ENCODE measurements at places on chromosomes 16 and 17. TPM values are rescaled to one million over a fixed set of nuclear protein-coding genes. Genes with fewer than 3 reads are reported as not detected.

DNA sequence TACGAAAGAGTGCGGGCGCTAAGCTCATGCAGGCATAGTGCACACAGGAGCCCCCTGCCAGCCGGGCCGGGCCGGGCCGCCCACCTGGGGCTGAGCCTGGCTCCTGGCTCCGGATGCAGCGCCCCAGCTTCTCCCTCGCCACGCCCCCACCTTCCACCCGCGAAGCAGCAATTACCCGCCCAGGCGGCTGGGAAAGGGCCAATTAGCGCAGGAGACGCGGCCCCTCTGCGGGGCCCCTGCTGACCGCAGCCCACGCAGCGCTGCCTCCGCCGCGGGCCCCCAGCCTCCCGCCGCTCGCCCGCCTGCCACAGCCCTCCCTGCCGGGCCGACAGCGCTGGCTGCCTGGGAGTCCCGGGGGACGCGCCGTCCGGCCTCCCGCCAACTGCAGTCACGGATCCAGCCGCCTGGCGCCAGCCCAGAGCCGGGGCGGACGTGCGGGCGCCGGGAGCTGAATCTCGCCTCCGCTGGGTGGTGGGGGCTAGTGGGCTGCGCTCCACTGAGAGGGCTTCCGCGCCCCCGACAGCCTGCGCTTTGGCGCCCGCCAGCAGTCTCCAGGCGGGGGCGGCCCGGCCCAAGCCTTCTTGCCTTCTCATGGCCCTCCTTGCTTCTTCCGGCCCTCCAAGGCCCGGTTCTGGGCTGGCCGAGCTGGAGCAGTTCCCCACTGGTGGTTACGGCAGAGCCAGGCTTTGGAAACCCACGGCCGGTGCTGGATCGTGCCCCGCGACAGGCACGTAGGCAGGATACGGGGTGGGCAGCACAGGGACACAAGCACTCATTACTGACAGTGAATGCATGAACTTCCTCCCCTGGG lies 14.9 kb upstream of the CBFB start:
- peak; percentile 54 for DNase-seq

- no peak for DNase-seq
These were observed 17.1 kb downstream of the C16orf82 start for GRCh38 chr16:27083861-27084261.

GRCh38 chr16:64853551-64853950 lies 268.3 kb downstream of the CDH11 start:
- no peak for DNase-seq

DNA sequence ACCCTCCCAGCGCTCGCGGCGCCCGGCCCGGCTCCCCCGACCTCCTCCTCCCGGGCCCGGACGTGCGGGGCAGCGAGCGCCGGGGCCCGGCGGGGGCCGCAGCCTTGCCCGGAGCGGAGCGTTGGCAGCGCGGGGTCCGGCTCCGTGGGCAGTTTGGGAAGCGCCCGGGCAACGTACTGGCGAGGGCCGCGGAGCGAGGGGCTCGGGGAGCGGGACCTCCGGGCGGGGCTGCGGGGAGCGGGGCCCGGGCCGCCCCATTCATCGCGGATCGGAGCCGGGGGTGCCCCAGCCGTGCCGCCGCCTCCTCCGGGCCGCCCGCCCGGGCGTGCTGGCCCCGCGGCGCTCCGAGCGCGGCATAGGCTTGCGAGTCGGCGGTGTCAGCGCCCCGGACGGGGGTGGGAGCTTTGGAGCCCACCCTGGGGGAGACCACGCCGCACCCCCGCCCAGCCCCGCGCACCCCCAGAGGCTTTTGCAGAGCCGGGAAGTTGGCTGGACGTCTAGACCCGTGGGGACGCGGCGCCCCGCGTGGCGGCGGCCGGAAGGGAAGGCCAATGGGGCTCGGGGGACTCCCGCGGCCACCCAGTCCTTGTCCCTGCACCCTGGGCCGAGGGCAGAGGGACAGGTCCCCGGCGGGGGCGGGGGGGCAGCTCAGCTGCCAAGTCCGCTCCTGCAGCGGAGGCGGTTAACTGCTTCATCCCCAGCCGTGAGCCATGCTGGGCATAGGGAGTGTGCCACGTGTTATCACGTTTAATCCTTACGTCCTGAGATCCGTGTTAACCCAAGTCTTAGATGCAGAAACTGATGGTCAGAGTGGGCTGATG lies 852 bp downstream of the ZNF469 start:
- peak; percentile 51 for DNase-seq

- peak; percentile 3 for DNase-seq
These were observed 85.1 kb downstream of the TNFRSF13B start for GRCh38 chr17:16886655-16887322.

GRCh38 chr17:13540546-13540945 lies 61.2 kb downstream of the HS3ST3A1 start:
- peak; percentile 57 for DNase-seq

DNA sequence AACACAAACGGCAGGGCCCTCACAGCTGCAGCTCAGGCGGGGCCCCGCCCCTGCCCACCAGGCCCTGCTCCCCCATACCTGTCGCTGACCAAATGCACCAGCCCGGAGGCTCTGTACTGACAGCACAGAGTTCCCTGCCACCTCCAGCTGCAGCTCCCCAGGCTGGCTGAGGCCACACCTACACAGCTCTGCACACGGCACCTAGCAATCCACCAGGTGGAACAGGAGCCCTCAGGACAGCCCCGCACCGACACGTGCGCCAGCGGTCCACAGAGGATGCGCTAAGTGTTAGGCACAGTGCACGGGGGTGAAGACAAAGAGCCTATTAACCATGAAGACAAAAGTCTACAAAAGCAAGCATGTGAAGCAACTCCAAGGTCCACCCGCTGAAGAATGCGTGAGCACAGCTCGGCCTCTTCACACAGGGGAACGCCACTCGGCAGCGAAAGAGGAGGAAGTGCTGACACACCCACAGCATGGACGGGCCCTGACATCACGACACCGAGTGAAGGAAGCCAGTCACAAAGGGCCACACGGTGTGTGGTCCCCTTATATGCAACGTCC lies 5.4 kb downstream of the ZCCHC14 start:
- no peak for DNase-seq

- DNase-seq = no peak
These were observed 96.3 kb downstream of the NDEL1 start for GRCh38 chr17:8532021-8532420.

- DNase-seq = no peak
These were observed 27.4 kb upstream of the ZNF423 start for GRCh38 chr16:49883076-49884014.

DNA sequence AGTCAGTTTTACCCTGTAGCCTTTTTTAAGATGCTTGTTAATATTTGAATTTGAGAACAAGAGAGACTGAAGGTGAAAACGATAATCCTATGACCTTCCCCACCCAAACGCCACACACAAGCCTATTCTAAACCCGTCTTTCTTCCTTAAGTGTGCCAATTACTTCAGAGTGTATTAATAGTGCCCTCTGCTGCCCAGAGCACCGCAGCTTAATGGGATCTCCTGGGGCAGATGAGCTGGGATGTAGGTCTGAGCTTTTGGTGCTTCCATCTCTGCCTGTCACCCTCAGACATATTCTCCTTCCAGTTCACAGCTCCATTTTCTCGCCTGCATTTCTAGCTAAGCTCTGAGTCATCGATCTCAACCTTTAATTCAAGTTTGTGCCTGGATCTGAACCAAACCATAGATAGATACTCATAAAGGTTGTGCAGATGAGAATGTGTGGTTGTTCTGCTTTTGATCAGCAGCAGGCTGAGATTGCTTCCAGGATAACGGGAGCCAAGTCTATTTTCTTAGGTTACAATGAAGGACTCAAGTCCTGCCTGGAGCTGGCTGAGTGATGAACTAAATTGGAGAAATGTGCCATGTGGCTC lies 46.4 kb upstream of the CDH13 start:
- peak; percentile 21 for DNase-seq

GRCh38 chr16:35516551-35516950 lies 2057.1 kb downstream of the TP53TG3F start:
- no peak for DNase-seq

GRCh38 chr17:46977348-46977747 lies 1.7 kb downstream of the RPRML start:
- peak; percentile 53 for DNase-seq

GRCh38 chr16:23948949-23949411 lies 113.2 kb downstream of the PRKCB start:
- DNase-seq = no peak

- DNase-seq = no peak
These were observed 7.0 kb upstream of the ANKFY1 start for GRCh38 chr17:4270736-4271135.

- peak; percentile 46 for DNase-seq
These were observed 1.2 kb downstream of the UBALD2 start for GRCh38 chr17:76266244-76266938.

GRCh38 chr16:68332411-68333121 lies 21.7 kb downstream of the PRMT7 start:
- no peak for DNase-seq

DNA sequence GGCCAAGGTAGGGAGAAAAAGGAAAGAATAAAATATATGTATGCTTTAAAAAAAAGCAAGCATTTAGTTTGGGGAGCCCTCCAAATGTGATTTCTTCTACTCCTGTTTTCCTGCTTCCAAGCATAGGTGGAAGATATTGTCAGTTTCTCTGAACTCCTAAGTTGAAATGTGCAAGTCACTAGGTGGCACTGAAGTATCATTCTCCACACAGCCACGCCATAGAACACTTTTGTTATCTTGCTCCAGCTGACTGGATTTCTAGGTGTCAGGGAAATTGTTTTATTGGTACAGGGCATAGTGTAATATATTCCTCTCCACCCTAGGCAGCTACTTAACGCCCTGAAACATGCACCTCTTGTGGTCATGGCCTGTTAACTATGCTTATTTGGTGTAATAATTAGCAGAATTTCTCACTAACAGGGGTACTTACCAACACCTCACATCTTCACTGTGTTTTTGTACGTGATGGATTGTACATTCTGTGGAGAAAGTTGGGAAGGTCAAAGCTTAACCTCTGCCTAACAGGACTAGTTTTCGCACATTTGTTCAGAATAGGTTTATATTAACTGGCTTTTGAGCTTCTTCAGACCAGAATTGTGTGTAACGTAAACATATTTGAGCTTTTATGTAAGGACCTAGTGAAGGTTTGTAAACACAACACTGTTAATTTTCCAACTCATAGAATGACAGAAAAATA lies 69.3 kb downstream of the FTO start:
- peak; percentile 87 for DNase-seq

GRCh38 chr17:67022451-67022810 lies 21.9 kb upstream of the CACNG1 start:
- no peak for DNase-seq

DNA sequence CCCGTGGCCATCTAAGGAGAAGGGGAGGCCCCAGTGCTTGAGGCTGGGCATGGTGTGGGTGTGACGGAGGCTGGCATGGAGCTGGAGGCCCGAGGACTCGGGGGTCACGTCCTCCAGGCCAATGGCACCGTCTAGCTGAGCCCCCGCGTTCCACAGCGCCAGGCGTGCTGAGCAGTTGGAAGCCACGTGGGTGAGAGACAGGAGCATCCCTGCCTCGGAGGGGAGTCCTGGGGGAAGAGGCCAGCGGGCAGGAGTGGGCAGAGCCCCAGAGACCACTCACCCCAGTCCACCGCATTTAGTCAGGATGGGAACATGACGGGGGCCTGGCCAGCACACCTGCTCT lies 78.8 kb downstream of the RMI2 start:
- no peak for DNase-seq

- DNase-seq = no peak
These were observed 8.8 kb downstream of the ENGASE start for GRCh38 chr17:79083191-79083971.

DNA sequence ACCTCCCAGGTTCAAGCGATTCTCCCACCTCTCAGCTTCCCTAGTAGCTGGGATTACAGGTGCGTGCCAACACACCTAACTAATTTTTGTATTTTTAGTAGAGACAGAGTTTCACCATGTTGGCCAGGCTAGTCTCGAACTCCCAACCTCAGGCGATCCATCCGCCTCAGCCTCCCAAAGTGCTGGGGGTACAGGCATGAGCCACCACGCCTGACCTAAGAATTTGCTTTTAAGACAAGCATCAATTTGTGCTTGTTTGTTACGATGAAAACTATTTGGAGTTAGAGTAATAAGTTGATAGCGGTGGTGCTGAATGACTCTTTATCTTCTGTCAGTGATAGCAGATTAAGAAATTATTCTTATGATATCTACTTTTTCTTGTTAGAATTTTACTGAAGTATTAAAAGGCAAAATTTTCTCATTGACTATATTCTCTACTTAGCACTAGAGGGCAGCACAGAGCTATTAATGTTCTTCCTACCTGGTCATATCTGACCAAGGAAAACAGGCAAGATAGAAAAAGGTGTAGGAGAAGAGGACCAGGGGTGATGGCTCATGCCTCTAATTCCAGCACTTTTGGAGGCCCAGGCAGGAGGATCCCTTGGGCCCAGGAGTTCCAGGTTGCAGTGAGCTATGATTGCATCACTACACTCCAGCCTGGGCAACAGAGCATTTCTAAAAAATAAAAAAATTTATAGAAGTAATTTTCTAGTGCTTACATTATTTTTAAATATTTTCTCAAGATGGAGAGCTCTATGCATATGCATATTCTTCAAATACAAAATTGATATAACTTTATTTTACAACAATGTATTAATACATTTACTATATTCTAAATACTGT lies 24.5 kb downstream of the STXBP4 start:
- peak; percentile 58 for DNase-seq

DNA sequence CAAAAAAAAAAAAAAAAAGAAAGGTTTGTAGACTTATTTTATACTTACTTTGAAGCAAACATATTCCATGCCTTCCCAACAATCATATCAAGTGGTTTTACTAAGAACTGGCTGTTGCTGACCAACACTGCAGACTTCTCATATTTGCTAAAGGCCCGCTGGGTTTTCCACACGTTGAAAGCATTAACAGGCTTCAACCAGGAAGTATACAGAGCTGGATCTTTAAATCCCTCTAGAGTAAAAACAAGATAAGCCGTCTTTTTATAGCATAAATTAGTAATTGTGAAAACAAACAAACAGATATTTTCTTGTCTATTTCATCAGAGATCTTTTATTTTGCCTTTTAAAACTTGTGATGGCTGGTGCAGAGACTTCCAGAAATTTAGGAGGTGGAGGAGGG lies 29.1 kb downstream of the TUBD1 start:
- DNase-seq = no peak

DNA sequence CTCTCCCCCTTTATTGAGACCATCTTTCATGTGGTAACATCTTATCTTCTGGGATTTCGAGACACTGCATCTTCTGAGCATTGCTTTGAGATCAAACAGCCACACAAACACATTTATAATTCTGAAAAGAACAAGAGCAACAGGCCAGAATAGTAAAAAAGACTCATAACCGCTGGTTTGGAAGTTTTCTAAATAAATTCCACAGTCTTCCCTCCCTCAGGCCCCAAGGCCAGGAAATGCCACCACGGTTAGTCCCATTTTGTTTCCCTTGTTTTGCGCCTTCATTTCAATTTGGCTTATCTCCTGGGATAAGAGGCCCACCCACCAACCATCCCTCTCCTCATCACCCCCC lies 25.3 kb downstream of the LITAF start:
- DNase-seq = peak; percentile 77

SRL gene
- not detected for total RNA-seq

CD19 gene
- total RNA-seq = not detected

MYH1 gene
- not detected for total RNA-seq

ARL5C gene
- total RNA-seq = not detected

TAF15 gene
- 11.3 TPM for total RNA-seq

BCL7C gene
- 34.7 TPM for total RNA-seq

KRT12 gene
- total RNA-seq = not detected

IRX5 gene
- 1.2 TPM for total RNA-seq

KRTAP9-4 gene
- not detected for total RNA-seq

TVP23A gene
- total RNA-seq = not detected

RNF112 gene
- not detected for total RNA-seq

KRTAP17-1 gene
- not detected for total RNA-seq

Data from M059J (cell line).